ENCODE measurements at places on chromosomes 16 and 17.

- no peak for DNase-seq
- H3K36me3 ChIP-seq, result no peaks in the 10 kb centered on the region
- H3K27me3 ChIP-seq, result peaks cover 32% of the 10 kb centered on the region
- H3K4me1 ChIP-seq, result peaks cover 24% of the 10 kb centered on the region
Observed at GRCh38 chr16:3046641-3047386, 453 bp downstream of the MMP25 start.

- no peaks in the 10 kb centered on the region for H3K27me3 ChIP-seq
- no peak overlapping the region for H3K4me3 ChIP-seq
- peaks cover 5% of the 10 kb centered on the region for H3K4me1 ChIP-seq
- H3K36me3 ChIP-seq, result no peaks in the 10 kb centered on the region
- peak overlapping the region; percentile 70 for H3K27ac ChIP-seq
Observed at GRCh38 chr16:75086281-75086680, 30.3 kb downstream of the LDHD start.

- DNase-seq, result no peak
- no peak overlapping the region for H3K4me3 ChIP-seq
- no peaks in the 10 kb centered on the region for H3K27me3 ChIP-seq
- peaks cover 4% of the 10 kb centered on the region for H3K4me1 ChIP-seq
- no peaks in the 10 kb centered on the region for H3K36me3 ChIP-seq
Observed at GRCh38 chr16:57409870-57410587, 5.5 kb downstream of the CCL17 start.

DNA sequence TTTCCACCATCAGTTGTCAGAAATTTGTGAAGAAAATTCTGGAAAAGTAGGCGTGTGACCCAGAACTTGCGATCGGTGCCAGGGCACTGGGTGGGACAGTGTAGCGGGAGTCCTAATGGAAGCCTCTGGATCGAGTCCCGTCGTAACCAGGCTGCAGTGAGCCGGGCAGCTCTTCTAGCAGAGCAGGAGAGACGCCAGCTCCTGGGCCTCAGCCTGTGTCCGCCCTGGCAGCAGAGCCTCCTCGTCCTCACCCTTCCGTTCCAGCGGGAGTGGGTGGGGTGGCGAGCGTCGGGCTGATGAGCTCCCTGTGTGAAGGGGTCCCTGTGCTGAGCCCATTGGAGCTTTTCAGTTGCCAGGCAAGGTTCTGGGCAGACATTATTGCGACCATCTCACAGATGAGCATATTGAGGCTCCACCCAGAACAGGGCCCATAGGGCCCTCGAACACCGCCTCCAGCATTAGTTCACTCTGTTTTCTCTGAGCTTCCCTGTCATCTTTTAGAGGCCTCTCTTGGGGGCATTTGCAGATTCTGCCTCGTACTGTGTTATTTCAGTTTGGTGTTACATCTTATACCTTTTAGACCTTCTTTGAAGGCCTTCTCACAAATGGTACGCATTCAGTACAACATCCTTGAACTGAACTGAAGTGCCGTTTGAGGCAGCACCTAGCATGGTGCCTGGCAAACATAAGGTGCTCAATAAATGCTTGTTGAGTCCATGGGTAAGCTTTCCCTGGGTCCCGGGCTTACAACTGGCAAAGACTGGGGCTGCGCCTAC, 207.1 kb upstream of the CIBAR2 start:
- H3K36me3 ChIP-seq, result no peaks in the 10 kb centered on the region
- no peak overlapping the region for H3K27ac ChIP-seq
- DNase-seq, result no peak
- peaks cover 37% of the 10 kb centered on the region for H3K4me1 ChIP-seq

GRCh38 chr16:81546781-81547180, 102.2 kb downstream of the CMIP start:
- H3K36me3 ChIP-seq, result no peaks in the 10 kb centered on the region
- H3K27me3 ChIP-seq, result no peaks in the 10 kb centered on the region
- DNase-seq, result no peak
- H3K27ac ChIP-seq, result no peak overlapping the region
- H3K4me3 ChIP-seq, result no peak overlapping the region

GRCh38 chr17:48335858-48336500, 94.0 kb downstream of the SKAP1 start:
- no peaks in the 10 kb centered on the region for H3K4me1 ChIP-seq
- no peak overlapping the region for H3K27ac ChIP-seq
- H3K36me3 ChIP-seq, result no peaks in the 10 kb centered on the region
- no peak overlapping the region for H3K4me3 ChIP-seq

DNA sequence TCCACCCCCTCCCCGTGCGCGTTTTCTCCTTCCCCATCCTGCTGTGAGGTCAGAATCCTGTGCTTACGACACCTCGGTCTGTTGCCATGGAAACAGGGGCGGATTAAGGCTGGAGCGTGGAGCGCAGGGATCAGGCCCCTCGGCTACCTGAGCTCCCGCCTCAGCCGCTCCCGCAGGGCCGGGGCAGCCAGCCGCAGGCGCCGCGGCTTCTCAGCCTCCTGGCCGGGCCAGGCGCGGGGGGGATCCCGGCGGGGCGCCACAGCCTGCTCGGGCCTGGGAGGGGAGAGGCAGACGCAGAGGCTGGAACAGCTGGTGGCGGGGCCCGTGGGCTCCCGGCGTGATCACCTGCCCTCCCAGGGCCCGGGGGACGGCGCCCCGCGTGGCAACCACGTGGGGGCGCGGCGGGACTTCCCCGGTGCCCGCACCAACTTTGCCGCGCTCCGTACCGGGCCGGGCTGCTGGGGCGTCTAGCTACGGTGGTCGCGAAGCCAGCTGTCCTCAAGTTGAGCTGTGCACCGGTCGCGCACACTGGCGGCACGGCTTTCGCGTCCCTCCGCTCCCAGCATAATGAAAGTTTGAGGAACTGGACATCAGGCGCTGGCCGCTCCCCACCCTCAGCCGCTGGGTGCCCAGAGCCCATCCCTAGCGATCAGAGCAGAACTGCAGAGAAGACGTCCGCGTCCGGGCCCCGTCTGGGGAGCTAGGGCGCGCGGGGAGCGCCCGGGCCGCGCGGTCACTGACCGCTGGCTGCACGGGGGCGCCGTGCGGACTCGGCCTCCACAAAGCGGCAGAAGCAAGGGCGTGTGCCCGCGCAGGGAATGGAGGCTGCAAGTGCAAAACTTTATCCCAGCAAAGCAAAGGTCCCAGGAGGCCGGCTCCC, 1.2 kb downstream of the RTN4RL1 start:
- H3K36me3 ChIP-seq, result no peaks in the 10 kb centered on the region
- no peak overlapping the region for H3K27ac ChIP-seq
- H3K27me3 ChIP-seq, result no peaks in the 10 kb centered on the region
- peak overlapping the region; percentile 35 for H3K4me3 ChIP-seq

- no peak for DNase-seq
- H3K27me3 ChIP-seq, result no peaks in the 10 kb centered on the region
- H3K36me3 ChIP-seq, result no peaks in the 10 kb centered on the region
- no peak overlapping the region for H3K4me3 ChIP-seq
- no peaks in the 10 kb centered on the region for H3K4me1 ChIP-seq
- no peak overlapping the region for H3K27ac ChIP-seq
Observed at GRCh38 chr16:81275064-81275532, 36.6 kb downstream of the BCO1 start.

- H3K27ac ChIP-seq, result no peak overlapping the region
- no peak overlapping the region for H3K4me3 ChIP-seq
- DNase-seq, result no peak
- H3K36me3 ChIP-seq, result no peaks in the 10 kb centered on the region
- peaks cover 9% of the 10 kb centered on the region for H3K4me1 ChIP-seq
Observed at GRCh38 chr16:27264151-27264550, 4.4 kb downstream of the NSMCE1 start.

DNA sequence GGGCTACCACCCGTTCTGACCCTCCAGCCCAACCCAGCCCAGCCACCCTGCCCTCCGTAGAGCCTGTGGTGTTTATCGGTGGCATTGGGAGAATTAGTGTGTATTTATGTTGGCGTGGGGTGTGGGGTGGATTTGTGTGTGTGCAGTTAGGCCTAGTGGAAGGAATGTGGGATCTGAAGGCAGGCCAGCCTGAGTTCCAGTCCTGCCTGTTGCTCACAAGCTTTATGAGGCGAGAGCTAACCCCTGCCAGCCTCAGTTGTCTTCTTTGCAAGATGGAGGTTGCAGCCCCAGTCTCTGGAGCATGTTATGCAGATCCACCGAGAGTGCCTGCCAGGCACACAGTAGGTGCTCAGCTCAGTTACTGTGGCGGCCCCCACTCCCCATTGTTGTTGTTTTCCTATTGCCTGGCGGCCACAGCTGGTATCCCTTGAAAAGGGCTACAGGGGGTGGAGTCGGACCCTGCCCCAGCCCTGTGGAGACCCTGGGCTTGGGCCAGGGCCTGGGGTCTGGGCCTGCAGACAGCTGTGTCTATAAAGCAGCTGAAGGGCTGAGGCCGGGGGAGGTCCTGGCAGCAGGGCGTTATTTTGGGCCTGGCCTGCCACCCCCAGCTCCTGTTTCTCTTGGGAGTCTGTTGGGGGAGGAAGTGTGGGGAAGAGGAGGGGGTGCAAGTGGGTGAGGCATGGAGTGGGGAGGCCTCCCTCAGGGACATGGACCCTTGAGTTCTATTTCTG, 5.1 kb downstream of the ERBB2 start:
- DNase-seq, result no peak
- peaks cover 6% of the 10 kb centered on the region for H3K27me3 ChIP-seq
- H3K4me1 ChIP-seq, result peaks cover 66% of the 10 kb centered on the region
- H3K27ac ChIP-seq, result peak overlapping the region; percentile 94
- peaks cover 32% of the 10 kb centered on the region for H3K36me3 ChIP-seq

- no peak overlapping the region for H3K4me3 ChIP-seq
- H3K27ac ChIP-seq, result no peak overlapping the region
- peaks cover 17% of the 10 kb centered on the region for H3K4me1 ChIP-seq
- no peaks in the 10 kb centered on the region for H3K36me3 ChIP-seq
- no peak for DNase-seq
Observed at GRCh38 chr17:82201498-82201910, 11.1 kb downstream of the CCDC57 start.

DNA sequence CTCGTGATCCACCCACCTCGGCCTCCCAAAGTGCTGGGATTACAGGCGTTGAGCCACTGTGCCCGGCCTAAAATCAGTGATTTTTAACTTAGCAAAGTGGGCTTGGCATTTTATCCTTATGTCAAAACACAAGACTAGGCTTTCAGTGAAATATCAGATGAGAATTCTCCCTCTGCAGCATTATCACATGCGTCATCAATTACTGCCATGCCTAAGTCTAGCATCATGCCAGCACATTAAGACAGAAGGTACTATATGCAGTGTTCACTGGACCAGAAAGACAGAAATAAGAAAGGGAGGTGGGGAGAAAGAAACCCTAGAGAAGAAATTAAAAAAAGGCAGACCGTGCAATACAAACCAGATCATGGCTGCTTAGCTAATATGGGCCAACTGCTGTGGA, 29.8 kb downstream of the GPATCH8 start:
- no peak for DNase-seq
- H3K27me3 ChIP-seq, result no peaks in the 10 kb centered on the region
- no peak overlapping the region for H3K27ac ChIP-seq
- peaks cover 10% of the 10 kb centered on the region for H3K36me3 ChIP-seq
- H3K4me3 ChIP-seq, result no peak overlapping the region
- H3K4me1 ChIP-seq, result no peaks in the 10 kb centered on the region

- H3K27ac ChIP-seq, result peak overlapping the region; percentile 95
- no peaks in the 10 kb centered on the region for H3K36me3 ChIP-seq
- DNase-seq, result no peak
- H3K4me1 ChIP-seq, result peaks cover 40% of the 10 kb centered on the region
- H3K27me3 ChIP-seq, result no peaks in the 10 kb centered on the region
- H3K4me3 ChIP-seq, result peak overlapping the region; percentile 66
Observed at GRCh38 chr17:45060382-45060796, 728 bp upstream of the NMT1 start.

DNA sequence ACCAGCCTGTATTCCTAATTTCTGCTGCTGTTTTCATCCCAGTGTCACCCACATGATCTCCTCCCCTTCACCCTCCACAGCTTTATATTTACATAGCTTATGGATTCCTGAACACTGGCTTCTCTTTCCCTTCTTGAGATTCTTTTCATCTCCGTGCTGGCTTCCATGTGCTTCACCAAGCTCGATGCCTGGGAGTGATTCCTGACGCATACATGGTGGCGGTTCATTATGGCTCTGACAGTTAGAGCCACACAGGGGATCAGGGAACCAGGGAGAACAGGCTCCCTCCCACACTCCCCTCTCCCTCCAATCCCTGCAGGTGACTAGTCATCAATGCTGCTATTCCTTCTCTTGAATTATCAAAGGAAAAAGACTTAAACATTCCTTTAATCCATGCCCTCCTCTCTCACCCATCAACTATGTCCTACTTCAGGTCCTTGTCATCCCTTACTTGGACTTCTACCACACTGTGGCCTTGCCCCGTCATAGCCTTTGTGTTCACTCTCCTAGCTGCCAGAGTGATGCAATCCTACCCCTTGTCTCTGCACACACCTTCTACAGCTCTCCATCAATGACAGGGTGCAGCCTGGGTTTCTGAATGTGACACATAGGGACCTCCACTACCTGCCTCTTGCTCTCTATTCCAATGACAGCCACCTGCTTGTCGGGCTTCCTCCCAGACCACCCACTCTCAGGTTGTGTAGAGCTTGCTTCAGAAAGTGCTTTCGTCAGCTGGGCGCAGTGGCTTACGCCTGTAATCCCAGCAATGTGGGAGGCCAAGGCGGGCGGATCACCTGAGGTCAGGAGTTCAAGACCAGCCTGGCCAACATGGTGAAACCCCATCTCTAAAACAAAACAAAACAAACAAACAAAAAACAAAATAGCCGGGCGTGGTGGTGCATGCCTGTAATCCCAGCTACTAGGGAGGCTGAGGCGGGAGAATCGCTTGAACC, 43.6 kb downstream of the MYH13 start:
- no peaks in the 10 kb centered on the region for H3K4me1 ChIP-seq
- DNase-seq, result no peak
- H3K27ac ChIP-seq, result no peak overlapping the region
- no peaks in the 10 kb centered on the region for H3K36me3 ChIP-seq

GRCh38 chr17:72726936-72727335, 365.6 kb downstream of the SLC39A11 start:
- H3K27me3 ChIP-seq, result no peaks in the 10 kb centered on the region
- DNase-seq, result no peak
- H3K36me3 ChIP-seq, result no peaks in the 10 kb centered on the region
- H3K27ac ChIP-seq, result no peak overlapping the region

GRCh38 chr17:4743898-4744297, 4.2 kb upstream of the CXCL16 start:
- no peak overlapping the region for H3K27ac ChIP-seq
- peaks cover 20% of the 10 kb centered on the region for H3K4me1 ChIP-seq
- peaks cover 11% of the 10 kb centered on the region for H3K27me3 ChIP-seq

- H3K4me1 ChIP-seq, result peaks cover 38% of the 10 kb centered on the region
- peak overlapping the region; percentile 91 for H3K27ac ChIP-seq
- H3K36me3 ChIP-seq, result no peaks in the 10 kb centered on the region
Observed at GRCh38 chr17:77459018-77459755, 318.4 kb downstream of the SEC14L1 start.

- DNase-seq, result no peak
- H3K36me3 ChIP-seq, result no peaks in the 10 kb centered on the region
- H3K4me1 ChIP-seq, result peaks cover 21% of the 10 kb centered on the region
- H3K27me3 ChIP-seq, result no peaks in the 10 kb centered on the region
- no peak overlapping the region for H3K4me3 ChIP-seq
- no peak overlapping the region for H3K27ac ChIP-seq
Observed at GRCh38 chr16:57392694-57393093, 11.9 kb upstream of the CCL17 start.

- no peak for DNase-seq
- H3K27ac ChIP-seq, result no peak overlapping the region
- no peaks in the 10 kb centered on the region for H3K27me3 ChIP-seq
- H3K4me3 ChIP-seq, result no peak overlapping the region
Observed at GRCh38 chr17:54919425-54919824, 18.8 kb downstream of the TOM1L1 start.

- no peak overlapping the region for H3K4me3 ChIP-seq
- no peaks in the 10 kb centered on the region for H3K4me1 ChIP-seq
- H3K27me3 ChIP-seq, result peaks cover 13% of the 10 kb centered on the region
- H3K36me3 ChIP-seq, result no peaks in the 10 kb centered on the region
Observed at GRCh38 chr16:23286131-23286532, 16.0 kb upstream of the SCNN1B start.

GRCh38 chr17:2795441-2796163, 636 bp upstream of the RAP1GAP2 start:
- H3K27ac ChIP-seq, result no peak overlapping the region
- H3K4me3 ChIP-seq, result no peak overlapping the region
- no peak for DNase-seq
- H3K27me3 ChIP-seq, result peaks cover 31% of the 10 kb centered on the region
- H3K36me3 ChIP-seq, result no peaks in the 10 kb centered on the region
